Activated T-cell treated with anti-CD3 and anti-CD28 coated beads for 24 hours (primary cell): ENCODE measurements at places on chromosomes 6 and 20.

GRCh38 chr6:149153693-149154092 is 163.8 kb upstream of the TAB2 start:
- no peak for DNase-seq

DNA sequence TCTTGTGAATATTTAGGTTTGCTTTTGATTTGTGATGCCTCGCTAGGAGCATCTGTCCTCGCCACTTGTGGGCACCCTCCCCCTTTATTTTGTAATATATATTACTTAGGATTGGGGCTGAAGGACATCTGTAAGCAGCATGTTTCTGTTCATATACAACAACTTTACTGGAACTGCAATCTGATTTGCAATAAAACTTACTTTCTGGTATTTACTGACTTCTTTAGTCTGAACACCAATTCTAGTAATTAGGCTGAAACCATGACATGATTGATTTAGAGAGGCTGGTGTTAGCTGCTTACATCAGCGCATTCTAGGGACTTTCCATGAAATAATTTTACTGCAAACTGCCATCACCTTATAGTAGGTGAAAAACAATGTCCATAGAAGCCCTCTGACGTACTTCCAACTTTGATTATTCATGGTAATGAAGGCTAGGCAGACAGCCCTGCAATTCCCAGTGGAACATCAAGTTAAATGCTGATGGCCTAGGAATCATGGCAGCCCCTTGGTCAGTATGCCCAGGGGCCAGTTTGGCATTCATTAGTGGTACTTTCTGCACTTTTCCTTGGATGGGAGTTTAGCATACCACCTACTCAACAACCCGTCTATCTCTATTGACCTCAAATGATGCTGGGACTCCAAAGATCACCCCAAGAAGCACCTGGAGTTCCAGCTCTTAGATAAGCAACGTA is 132.9 kb upstream of the MCHR2 start:
- no peak for DNase-seq

DNA sequence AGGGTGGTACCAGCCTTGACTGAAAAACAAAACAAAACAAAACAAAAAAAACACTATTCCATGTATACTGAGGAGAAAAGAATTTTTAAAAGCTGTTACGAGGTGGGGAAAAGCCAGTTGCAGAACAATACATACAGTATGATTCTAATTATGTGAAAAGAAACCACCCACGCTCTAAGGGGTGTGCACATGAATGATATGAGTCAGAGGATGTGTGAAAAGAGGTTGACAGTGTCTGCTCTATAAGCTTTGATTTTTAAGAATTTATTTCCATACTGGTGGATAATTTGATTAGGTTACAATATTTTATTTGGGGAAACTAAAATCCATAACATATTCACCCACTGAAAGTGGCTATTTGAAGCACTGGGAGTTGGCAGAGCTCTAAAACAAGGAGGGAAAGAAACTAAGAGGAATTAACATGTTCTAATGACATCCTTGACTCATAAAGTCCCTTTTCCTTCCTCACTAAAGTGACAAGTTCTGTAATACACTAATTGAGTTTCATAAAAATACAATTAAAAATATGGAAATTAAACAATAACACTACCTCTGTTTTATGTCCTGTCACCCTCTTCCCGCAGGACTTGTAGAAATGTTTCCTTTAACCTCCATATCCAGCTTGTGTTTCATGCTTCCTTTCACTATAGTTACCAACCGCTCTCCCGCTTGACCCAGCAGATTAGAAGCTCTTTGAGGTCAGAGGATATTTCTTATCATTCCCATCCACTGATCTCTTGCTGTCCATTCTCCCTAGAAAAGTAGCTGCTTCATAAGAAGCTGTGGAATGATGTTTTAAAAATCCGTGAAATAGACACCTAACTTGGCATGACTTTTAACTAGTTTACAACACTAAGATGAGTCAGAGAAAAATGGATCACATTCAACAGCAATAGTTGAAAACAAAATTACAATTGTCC is 118.6 kb upstream of the CCDC28A start:
- peak; percentile 8 for DNase-seq

DNA sequence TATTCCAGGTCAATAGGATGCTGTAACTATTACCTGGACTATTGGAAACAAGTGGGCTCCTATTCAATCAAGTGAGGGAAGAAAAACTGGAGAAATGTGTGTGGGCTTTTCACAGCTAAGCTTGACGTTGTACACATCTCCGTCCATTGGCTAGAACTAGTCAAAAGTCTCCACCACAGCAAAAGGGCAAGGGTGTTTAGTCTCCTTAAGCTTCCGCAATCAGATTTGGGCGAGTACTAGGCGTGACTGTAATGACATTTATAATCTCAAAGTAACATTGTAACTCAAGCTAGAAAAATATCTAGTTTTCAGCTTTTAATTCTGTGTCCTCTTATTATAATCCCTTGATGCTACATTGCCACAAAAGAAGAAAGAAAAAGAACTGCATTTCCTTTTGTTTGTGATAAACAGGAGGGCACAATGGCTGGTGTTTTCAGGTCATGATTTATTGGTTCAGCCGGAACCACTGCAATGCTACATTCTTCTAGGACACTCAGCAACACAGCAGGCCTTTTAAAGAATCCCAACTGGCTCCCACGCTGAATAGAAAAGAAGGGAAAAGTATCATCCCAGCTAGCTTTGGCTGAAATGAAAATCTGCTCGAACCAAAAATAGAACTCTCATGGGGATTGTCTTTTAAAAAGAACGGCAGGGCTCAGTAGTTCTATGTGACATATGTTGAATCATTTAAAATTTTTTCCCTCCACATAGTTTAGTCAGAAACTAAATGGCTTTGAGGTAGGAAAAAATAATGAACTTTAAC is 387.7 kb downstream of the BTBD3 start:
- DNase-seq, result no peak

DNA sequence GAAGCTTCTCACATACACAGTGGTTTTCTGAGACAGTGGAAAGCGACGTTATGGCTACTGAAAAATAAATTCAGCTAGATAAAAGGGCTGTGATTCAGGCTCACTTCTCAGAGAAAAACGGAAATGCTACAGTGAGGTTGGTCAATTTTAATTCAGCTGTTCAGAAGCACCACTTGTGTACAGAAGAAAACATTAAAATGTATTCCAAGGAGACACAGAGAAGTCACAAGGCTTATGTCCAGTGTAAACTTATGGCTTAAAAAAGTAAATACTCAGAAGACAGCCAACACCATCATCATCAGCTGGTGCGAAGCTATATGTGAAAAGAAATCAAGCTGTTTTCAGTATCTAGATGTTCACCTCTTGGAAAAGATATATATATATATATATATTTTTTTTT is 68.6 kb downstream of the ABHD12 start:
- no peak for DNase-seq

DNA sequence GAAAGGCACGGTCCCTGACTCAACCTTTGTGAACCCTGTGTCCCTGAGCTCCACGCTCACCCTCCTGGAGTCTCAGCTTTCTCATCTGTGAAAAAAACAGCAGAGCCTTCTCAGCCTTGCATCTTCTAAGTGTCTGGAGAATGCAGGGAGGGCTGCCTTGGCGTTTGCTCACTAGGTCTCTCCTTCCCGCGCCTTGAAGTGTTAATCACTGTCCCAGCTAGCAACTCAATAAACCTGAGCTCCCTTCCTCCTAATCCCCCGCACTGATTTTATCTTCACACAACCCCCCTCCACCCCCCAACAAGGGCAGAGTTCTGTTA is 34.9 kb upstream of the FOXC1 start:
- DNase-seq, result no peak

DNA sequence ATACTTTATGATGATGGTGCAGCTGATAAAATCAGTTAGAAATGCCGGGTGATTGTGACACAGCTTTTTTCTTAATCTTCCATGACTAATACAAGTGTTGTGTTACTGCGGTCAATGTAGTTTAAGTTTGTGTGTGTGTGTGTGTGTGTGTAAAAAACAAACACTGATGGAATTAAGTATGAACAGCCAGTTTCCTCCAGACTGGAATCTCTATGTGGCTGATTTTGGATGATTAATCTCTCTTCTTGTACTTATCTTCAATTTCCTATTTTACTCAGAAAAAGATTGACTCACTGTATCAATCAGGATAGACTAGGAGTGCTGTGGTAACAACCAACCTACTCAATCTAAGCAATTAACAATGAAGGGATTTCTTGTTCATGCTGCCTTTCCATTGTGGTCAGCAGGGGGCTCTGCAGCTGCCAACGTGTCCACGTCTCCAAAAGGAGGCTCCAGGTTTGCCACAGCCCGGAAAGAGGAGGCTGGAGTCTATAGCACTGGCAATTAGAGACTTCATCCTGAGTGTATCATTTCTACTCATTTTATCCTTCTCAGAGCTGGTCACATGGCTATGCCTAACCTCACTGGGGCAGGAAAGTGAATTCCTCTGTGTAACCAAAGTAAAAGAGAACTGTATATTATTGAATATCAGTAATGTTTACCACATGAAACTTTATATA is 107.7 kb downstream of the CD109 start:
- DNase-seq, result no peak

GRCh38 chr6:170554796-170555137 is 598 bp downstream of the TBP start:
- no peak for DNase-seq

- no peak for DNase-seq
These were observed 1.1 kb upstream of the PAQR8 start for GRCh38 chr6:52360601-52361413.

DNA sequence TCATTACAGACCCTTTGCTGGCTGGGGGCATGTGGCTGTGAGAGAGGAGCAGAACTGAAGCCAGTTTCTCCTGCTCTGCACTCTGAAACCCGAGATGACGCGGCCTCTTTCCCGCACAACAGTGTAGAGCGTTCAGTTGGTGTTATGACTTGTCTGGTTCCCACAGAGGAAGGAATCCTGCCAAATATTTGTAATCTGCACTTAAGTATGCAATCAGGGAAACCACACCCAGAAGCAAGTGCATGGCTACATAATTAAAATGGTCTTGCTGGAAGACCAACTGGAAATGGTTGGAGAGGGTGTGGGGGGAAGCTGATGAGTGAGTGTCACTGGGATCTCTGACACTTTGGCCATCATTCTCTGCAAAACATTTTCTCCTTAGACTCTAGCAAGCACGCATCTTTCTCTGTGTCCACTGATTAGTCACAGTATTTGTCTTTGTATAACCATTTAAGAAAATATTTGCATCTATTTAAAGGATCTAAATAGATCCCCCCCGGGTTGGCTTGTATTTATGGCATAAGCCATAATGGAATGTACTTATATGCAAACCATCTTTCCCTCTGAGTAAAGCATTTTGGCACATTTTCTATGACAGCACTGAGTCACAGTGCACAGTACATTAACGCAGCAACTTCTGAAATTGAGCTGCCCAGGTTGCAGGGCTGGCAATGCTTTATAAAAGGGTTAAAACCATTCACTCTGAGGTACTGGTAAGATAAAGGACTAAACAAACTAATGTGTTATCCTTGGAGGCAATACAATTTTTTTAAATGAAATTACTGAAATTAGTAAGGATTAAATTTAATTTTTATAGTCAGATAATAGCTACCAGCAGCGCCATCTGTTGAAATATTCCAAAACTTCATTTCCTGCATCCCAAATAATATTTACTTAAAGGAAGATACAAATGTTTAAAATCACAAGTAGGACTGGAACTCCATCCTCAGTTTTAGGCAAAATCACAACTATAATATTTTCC is 76.7 kb downstream of the FOXC1 start:
- no peak for DNase-seq

- no peak for DNase-seq
These were observed 332.3 kb downstream of the PTPRT start for GRCh38 chr20:42857446-42857845.

- DNase-seq, result no peak
These were observed 31.6 kb downstream of the MYLK4 start for GRCh38 chr6:2719093-2719455.

GRCh38 chr6:134967711-134968110 is 17.8 kb upstream of the ALDH8A1 start:
- no peak for DNase-seq

GRCh38 chr20:37202267-37202943 is 23.1 kb upstream of the MROH8 start:
- no peak for DNase-seq

DNA sequence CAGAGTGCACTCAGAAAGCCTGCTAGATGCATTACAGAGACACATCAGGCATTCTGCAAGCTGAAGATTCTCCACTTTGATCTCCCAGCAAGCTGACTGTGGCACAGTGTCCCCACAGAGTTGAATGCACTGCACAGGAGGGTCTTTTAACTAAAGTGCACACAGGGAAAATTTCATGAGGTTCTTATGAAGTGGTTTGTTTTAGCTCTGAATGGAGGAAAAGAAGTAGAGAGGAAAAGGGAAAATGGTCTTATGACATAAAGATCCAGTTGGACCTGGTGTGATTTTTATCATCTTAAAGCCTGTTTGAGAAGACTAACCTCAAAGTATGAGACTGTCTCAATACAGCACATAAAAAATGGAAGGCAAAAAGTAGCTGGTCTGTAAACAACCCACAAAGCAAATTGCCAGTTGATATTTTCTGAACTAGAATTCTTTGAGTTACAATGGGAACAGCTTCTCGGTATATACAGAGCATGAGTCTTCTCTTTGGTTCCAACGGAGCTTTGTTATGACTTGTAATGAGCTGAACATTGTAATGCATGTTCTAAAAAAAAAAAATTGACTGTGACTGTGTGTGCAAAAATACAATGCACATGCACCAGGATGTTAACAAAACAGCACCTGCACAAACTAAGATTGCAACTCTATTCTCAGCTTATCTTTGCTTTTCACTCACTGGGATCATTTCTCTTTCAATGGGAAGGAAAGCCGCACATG is 383.0 kb upstream of the ID4 start:
- no peak for DNase-seq

- no peak for DNase-seq
These were observed 126.0 kb upstream of the ADGRF1 start for GRCh38 chr6:47168180-47168579.

- DNase-seq, result no peak
These were observed 277.0 kb downstream of the CDKAL1 start for GRCh38 chr6:20811109-20811761.

- no peak for DNase-seq
These were observed 67.8 kb upstream of the RALGAPA2 start for GRCh38 chr20:20780127-20780824.

DNA sequence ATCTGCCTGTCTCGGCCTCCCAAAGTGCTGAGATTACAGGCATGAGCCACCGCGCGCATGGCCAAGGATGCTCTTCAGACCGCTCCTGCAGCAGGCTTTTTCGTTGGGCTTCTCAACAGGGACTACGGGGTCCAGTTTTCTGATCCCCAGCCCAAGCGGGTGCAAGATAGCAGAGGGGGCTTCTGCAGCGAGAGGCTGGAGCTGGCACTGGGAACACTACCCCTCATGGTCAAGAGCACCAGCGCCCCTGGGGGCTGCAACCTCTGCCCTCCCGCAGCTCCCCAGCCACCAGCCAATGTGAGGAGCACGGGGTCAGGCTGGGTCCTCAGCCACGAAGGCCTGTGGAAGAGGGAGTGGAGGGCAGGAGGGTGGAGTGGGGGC is 6.0 kb downstream of the CTSZ start:
- DNase-seq, result no peak
